Gastroesophageal sphincter (tissue), 4 donors: ENCODE measurements at places on chromosomes 7 and 10.

DNA sequence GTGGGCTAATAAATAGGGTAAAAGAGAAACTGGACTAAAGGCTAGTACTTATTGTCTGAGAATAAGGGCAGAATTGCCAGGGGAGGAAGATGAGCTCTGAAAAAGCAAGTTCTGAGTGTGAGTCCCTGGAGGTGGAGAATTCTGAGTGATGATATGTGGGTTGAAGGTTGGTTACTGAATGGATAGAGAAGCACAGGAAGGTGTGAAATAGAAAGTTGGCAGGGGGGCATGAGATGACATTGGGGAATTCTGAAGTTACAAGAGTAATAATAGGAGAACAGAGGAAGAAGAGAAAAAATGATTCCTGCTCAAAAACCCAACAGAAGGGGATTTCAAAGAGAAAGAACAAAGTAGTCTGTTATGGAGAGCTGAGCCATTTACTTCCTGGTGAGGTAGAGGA lies 76.9 kb downstream of the PRKCQ start:
- H3K4me1 ChIP-seq, result no peaks in the 10 kb centered on the region
- H3K27me3 ChIP-seq, result no peaks in the 10 kb centered on the region
- no peak overlapping the region for H3K4me3 ChIP-seq
- H3K36me3 ChIP-seq, result no peaks in the 10 kb centered on the region
- no peak for ATAC-seq

DNA sequence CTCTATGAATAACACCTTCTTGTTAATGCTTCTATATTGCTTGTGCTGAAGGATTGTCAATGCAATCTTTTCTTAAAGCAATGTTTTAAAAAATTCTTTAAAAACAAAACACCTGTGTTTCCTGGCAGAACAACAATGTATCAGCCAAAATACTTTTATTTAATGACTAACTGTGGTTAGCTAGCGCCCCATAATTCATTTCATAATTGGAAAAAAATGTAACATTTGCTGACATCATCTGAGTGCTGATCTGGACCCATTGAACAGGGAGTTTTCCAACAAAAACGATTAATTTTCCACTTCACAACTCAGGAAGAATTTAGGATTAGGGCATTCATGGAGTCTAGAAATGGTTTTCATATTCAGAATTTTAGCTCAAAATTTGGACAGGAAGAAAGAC lies 137.6 kb upstream of the CDK6 start:
- H3K4me3 ChIP-seq, result no peak overlapping the region
- no peaks in the 10 kb centered on the region for H3K27me3 ChIP-seq
- ATAC-seq, result no peak
- H3K4me1 ChIP-seq, result no peaks in the 10 kb centered on the region

DNA sequence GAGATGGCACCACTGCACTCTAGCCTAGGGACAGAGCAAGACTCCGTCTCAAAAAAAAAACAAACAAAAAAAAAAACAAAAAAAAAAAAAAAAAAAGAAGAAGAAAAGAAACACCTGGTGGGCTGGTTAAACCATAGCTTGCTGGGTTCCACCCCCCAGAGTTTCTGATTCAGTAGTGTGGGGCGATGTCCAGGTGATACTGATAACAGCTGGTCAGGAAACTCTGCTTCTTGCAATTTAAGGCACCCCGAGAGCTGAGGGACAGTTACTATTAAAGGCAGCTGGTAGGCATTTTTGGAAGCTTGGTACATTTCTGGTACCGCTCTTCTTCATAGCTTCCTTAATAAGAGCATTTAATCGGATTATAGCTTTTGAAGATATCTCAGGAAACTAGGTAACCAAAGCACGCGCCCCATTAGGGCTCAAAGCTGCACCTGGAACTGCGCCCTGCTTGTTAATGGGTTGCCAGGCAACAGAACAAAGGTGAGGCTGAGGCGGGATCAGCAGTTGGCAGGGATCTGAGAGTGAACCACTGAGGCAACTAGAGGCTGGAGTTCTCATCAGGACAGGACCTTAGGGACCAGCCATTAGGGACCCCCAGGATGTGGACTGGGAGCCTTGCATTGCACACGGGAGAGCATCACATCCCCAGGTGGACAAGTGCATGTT lies 6.5 kb upstream of the SDK1 start:
- no peaks in the 10 kb centered on the region for H3K4me1 ChIP-seq
- no peak for ATAC-seq
- H3K36me3 ChIP-seq, result no peaks in the 10 kb centered on the region
- peaks cover 35% of the 10 kb centered on the region for H3K27me3 ChIP-seq

GRCh38 chr10:104150139-104150538 lies 28.2 kb downstream of the SFR1 start:
- no peaks in the 10 kb centered on the region for H3K4me1 ChIP-seq
- H3K4me3 ChIP-seq, result no peak overlapping the region
- ATAC-seq, result no peak

GRCh38 chr7:107162475-107162874 lies 6.3 kb upstream of the HBP1 start:
- no peak for ATAC-seq
- H3K4me3 ChIP-seq, result no peak overlapping the region
- no peaks in the 10 kb centered on the region for H3K4me1 ChIP-seq
- H3K36me3 ChIP-seq, result no peaks in the 10 kb centered on the region

DNA sequence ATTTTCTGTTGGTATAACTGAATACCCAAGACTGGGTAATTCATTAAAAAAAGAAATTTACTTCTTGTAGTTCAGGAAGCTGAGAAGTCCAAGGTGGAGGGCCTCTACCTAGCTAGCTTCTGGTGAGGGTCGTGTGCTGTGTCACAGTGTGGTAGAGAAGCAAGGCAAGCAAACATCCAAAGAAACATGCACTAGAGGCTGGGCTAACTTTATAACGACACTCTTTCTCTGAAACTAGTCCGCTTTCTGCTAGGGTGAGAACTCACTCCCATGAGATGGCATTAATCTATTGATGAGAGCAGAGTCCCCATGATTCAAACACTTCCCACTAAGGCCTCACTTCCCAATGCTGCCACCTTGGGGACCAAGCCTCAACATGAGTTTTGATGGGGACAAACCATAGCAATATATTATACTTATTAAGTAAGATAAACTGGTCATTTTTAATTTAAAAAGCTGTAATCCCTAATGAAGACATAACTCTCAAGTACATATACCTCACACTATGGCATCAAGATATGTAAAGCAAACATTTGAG lies 50.8 kb downstream of the PHYHIPL start:
- no peaks in the 10 kb centered on the region for H3K27me3 ChIP-seq
- no peak for ATAC-seq
- no peaks in the 10 kb centered on the region for H3K36me3 ChIP-seq

DNA sequence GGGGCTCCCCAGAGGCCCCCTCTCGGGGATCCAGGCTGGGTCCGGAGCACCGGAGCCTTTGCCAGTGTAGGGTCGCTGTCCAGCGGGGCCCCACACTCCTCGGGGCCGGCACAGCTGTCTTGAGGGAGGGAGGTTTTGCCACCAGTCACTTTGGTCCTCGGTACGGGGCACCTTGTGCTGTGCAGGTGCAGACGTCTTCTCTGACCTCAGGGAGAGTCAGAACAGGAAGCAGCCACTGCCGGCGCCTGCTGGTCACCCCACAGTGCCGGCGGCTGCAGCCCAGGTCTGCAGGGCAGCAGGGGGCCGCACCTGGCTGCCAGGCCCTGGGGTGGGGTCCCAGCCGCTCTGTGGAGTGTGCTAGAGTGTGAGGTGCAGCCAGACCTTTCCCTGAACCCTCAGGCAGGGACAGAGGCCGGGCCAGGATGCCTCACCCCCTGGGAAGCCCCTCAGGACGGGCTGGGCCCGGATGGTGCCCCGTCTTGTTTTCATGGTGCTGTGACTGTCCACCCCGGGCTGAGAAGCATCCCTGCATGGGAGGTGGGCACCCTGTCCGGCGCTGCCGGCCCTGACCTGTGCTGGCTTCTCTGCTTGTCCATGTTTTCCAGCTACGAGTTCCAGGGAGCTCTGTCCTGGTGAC lies 8.2 kb downstream of the MAFK start:
- H3K4me3 ChIP-seq, result peak overlapping the region; percentile 5
- no peaks in the 10 kb centered on the region for H3K36me3 ChIP-seq
- H3K27me3 ChIP-seq, result no peaks in the 10 kb centered on the region
- ATAC-seq, result no peak

DNA sequence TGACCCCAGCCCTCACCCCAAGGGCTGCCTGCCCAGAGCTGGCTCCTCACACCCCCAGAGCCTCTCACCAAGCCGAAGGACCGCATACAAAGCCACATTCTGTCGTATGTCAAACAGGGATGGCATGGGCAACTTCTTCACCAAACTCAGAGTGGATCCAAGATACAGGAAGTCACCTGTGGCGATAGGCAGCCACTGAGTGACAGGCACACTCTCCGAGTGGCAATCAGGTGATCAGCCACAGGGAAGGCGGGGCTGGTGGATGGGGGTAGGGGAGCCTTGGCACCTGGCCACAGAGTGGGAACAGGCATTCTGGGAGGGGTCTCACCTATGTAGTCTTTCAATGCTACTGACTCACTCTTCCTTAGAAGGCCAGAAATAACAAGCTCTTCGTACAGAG lies 7.1 kb upstream of the ASB10 start:
- ATAC-seq, result no peak
- no peaks in the 10 kb centered on the region for H3K4me1 ChIP-seq
- H3K36me3 ChIP-seq, result no peaks in the 10 kb centered on the region
- no peak overlapping the region for H3K27ac ChIP-seq

DNA sequence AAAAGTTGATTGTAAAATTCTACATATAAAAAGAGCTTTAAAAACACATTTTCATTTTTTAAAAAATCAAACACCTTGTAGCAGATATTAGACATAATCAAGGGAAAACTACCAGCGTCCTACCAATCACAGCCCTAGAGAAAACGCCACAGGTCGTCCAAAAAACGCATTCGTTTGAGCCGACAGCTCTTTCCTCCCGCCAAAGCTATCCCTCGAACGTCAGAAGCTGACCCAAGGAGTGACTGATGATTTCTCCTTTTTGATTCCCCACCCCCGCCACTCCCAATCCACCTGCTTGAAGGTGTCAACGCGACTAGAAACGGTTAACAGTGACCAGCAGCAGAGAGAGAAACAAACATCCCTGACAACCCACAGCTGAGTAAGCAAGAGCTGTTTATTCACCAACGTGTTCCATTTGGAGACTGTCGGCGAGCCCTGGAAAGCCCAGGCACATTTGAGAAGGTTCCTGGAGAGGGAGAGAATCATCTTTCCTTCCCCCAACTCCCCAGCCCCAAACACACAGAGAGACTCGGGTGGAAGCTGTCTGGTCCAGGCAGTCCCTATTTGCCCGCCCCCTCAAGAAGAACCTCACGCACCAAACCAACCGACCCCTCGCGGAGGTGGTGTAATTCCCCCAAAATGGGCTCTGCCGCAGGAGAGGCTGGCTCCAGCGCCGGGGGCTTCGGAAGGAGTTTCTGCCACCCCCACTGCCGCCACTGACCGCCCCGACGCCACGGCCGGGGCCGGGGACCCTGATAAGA lies 622 bp downstream of the CPEB3 start:
- H3K4me3 ChIP-seq, result peak overlapping the region; percentile 94
- H3K27ac ChIP-seq, result peak overlapping the region; percentile 97
- no peaks in the 10 kb centered on the region for H3K27me3 ChIP-seq
- ATAC-seq, result peak; percentile 13

GRCh38 chr10:29199941-29200679 lies 88.8 kb upstream of the LYZL1 start:
- no peak for ATAC-seq
- no peak overlapping the region for H3K4me3 ChIP-seq
- no peaks in the 10 kb centered on the region for H3K36me3 ChIP-seq
- no peaks in the 10 kb centered on the region for H3K4me1 ChIP-seq

DNA sequence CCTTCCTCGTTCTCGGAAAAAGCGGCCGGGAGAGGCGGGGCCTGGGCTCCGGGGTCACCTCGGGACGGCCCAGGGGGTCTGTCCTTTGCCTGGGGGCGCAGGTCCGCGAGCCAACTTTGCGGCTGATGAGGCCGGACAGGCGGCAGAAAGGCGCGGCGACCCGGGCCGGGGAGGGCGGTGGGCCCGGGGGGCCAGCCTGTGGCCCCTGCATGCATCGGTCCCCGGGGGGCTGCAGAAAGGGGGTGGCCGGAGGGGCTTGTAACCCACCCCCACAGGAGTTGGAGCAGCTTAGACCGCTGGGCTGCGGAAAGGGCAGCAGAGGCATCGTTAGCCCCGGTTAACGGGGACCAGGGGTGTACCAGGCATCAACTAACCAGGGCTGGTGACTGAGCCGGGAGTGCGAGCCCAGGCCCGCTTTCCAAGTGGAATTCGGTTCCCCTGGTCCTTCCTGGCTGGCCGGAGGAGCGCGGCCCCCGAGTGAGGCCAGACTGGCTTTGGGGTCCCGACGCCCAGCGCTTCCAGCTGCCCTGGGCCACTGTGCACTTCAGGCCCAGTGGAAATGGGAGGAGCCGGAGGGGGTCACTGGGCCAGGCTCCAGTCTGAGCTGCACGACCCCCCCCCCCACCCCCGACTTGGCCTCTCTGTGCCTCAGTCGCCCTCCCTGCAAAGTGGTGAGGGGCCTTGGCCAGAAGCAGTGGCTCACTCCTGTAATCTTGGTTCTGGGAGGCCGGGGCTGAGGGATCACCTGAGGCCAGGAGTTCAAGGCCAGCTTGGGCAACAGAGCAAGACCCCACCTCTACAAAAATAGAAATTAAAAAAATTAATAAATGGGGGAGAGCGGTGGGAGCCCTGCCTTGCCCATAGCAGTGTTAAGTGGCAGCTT lies 919 bp downstream of the SLC29A4 start:
- H3K27me3 ChIP-seq, result no peaks in the 10 kb centered on the region
- no peak overlapping the region for H3K27ac ChIP-seq
- no peaks in the 10 kb centered on the region for H3K36me3 ChIP-seq
- no peak for ATAC-seq

- peak; percentile 75 for ATAC-seq
- no peak overlapping the region for H3K4me3 ChIP-seq
- no peaks in the 10 kb centered on the region for H3K36me3 ChIP-seq
These were observed 83.9 kb downstream of the JAZF1 start for GRCh38 chr7:28096713-28097112.

DNA sequence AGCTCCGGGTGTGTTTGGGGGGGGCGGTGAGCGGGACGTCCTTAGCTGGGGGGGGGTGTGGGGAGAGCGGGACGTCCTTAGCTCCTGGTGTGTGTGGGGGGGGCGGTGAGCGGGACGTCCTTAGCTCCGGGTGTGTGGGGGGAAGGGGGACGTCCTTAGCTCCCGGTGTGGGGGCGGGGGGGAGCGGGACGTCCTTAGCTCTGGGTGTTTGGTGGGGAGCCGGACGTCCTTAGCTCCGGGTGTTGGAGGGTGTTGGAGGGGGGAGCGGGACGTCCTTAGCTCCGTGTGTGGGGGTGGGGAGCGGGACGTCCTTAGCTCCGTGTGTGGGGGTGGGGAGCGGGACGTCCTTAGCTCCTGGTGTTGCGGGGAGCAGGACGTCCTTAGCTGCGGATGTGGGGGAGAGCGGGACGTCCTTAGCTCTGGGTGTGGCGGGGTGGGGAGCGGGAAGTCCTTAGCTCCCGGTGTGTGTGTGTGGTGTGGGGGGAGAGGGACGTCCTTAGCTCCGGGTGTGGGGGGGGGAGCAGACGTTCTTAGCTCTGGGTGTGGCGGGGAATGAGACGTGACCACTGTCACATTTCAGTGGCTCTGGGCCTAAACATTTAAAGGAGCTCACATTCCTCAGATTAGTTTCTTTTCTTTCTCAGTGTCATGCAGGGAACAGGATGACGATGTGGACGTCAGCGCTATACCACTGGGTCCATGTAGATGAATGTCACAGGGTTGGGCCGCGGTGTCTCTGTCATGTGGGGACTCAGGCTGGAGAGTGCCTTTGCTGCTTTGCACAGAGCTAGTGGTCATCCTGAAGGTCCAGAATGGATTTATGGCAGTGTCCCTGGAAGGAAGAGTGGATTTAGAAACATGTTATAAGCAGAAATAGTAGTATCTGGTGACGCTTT lies 7.5 kb downstream of the DYNC2I1 start:
- peak overlapping the region; percentile 96 for H3K4me3 ChIP-seq
- H3K36me3 ChIP-seq, result no peaks in the 10 kb centered on the region
- peak overlapping the region; percentile 91 for H3K27ac ChIP-seq
